ENCODE measurements at places on chromosomes 3 and 15. TPM values are rescaled to one million over a fixed set of nuclear protein-coding genes. Genes with fewer than 3 reads are reported as not detected.

GRCh38 chr15:36029606-36030210, 483.7 kb upstream of the DPH6 start:
- no peak overlapping the region for H3K27ac ChIP-seq
- peaks cover 15% of the 10 kb centered on the region for H3K4me1 ChIP-seq
- no peak overlapping the region for H3K4me3 ChIP-seq
- no peaks in the 10 kb centered on the region for H3K36me3 ChIP-seq
- peak; percentile 76 for DNase-seq

DNA sequence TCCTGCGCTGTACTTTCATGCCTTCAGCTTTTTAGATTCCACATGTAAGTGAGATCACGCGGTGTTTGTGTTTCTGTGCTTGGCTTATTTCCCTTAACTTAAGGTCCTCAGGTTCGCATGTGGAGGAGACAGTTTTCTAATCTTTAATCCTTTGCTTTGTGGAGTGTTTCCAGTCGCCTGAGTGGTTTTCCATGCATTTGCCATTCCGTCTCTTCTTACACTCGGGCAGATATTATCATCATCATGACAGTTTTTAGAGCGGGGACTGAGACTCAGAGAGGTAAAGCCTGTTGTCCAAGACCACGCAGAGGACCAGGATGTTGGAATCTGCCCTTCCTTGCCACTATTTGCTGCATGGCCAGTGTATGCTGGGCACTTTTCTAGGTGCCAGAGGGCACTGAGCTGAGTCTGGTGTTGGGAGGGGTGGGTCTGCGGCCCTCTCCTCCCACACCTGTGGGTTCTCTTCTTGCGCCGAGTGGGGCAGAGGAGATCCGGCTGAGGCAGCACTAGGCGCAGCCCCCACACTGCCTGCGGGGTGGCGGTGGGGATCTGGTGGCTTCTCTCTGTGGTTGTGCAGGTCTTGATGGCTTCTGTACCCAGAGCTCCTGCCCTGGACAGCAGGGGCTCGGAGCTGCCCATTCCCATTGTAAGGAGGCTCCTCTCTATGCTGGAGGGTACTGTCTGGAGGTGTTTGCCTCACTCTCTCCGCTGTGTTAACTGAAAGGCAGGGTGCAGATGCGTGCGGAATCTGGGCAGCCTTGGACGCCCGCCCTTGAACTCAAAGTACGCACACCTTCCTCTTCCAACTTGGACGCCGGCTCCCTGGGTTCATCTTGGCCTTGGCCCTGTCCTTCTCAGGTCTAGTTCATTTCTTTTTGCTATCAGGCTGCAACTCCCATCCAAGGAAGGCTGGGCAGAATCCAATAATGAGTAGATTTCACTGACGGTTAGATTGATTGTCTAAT, 156.0 kb upstream of the RGMA start:
- no peaks in the 10 kb centered on the region for H3K27me3 ChIP-seq
- no peak for DNase-seq
- no peak overlapping the region for H3K27ac ChIP-seq
- no peaks in the 10 kb centered on the region for H3K4me1 ChIP-seq

- H3K27me3 ChIP-seq, result no peaks in the 10 kb centered on the region
- H3K4me1 ChIP-seq, result peaks cover 10% of the 10 kb centered on the region
- no peak overlapping the region for H3K27ac ChIP-seq
- no peak overlapping the region for H3K4me3 ChIP-seq
- no peaks in the 10 kb centered on the region for H3K36me3 ChIP-seq
- no peak for DNase-seq
These were observed 2.2 kb upstream of the FES start for GRCh38 chr15:90881978-90882721.

GRCh38 chr15:98650417-98651035, 2.2 kb downstream of the IGF1R start:
- H3K27ac ChIP-seq, result peak overlapping the region; percentile 93
- peak overlapping the region; percentile 96 for H3K4me3 ChIP-seq
- peaks cover 50% of the 10 kb centered on the region for H3K4me1 ChIP-seq
- H3K36me3 ChIP-seq, result peaks cover 9% of the 10 kb centered on the region

DNA sequence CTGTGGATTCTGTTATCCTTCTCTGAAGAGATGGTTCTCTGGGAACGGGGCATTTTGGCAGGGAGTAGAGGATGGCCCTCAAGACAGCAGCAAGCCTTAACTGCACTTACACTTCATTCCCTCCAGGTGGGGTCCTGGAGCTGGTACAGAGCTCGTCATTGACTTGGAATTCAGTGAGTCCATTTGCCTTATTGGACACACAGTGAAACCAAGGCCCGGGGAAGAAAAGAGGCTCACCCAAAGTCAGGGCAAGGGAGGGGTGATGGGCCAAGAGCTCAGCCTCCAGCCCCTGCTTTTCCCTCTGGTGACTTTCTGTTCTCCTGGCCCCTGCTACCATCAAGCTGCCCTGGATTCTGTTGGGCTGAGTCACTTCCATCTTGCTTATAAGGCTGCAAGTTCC, 125.6 kb downstream of the ETFA start:
- peak; percentile 79 for DNase-seq
- peaks cover 6% of the 10 kb centered on the region for H3K27me3 ChIP-seq
- H3K27ac ChIP-seq, result peak overlapping the region; percentile 74
- peaks cover 63% of the 10 kb centered on the region for H3K4me1 ChIP-seq

Gene SUCNR1
- total RNA-seq, result not detected

Gene GPR160
- 0.23 TPM for total RNA-seq

Gene TUSC7
- not detected for total RNA-seq

Gene NOX5
- 0.35 TPM for total RNA-seq

Measured in HFFc6 (cell line).